PC-3 (cell line): ENCODE measurements at places on chromosomes 7 and 10. TPM values are rescaled to one million over a fixed set of nuclear protein-coding genes. Genes with fewer than 3 reads are reported as not detected.

DNA sequence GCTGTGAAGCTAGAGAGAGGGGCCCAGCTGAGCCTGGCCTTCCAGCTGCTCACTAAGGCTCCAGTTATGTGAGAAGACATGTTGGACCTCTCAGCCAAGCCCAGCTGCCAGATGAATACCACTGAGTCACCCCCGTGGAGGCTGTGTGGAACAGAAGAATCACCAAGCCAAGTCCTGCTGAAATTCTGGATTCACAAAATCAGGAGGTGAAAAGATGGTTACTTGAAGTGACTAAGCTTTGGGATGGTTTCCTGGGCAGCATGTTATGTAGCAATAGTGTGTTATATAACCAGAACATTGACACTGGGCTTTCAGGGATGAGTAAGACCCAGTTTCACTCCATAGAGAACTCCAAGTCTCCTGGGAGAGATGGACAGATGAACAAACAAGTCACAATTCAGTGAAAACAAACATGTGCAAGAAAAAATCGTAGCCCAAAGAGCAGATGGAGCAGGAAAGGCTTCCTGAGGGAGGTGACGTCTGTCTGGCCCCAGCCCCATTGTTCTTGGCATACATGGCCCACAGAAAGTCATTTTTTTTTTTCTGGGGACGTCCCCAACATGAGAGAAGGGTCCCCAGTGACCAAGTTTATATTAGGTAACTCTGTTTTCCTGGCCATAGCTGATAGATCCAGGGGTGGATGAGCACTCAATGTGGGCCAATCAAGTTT, 64.1 kb upstream of the PDZD8 start:
- DNase-seq, result peak; percentile 64

GRCh38 chr7:45053941-45054340, 34.8 kb downstream of the NACAD start:
- DNase-seq, result no peak

- DNase-seq, result peak; percentile 87
Measured at GRCh38 chr7:50584793-50585408, 19.7 kb upstream of the DDC start.

GRCh38 chr10:44882166-44882720, 28.9 kb upstream of the TMEM72 start:
- no peak for DNase-seq

Gene PTPRN2
- 3.2 and 3.6 TPM in 2 replicates for total RNA-seq

Gene SPDYE1
- not detected in 2 replicates for total RNA-seq

DNA sequence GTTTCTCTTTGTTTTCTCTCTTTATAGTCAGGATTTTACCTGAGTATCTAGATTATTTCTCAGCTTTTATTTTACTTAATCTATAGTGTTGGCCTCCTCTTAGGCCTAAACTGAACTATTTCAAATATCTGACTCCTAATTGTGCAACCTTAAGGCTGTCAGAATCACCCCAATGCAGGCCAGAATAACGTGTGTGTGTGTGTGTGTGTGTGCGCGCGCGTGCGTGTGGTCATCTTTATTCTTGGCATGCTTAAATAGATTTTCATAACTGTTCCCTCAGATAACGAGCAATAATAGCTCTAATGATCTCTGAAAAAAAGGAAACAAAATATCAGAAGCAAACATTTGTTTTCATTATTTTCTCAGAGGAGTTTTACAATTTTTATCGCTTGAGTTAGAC, 92.4 kb downstream of the PCDH15 start:
- DNase-seq, result no peak

DNA sequence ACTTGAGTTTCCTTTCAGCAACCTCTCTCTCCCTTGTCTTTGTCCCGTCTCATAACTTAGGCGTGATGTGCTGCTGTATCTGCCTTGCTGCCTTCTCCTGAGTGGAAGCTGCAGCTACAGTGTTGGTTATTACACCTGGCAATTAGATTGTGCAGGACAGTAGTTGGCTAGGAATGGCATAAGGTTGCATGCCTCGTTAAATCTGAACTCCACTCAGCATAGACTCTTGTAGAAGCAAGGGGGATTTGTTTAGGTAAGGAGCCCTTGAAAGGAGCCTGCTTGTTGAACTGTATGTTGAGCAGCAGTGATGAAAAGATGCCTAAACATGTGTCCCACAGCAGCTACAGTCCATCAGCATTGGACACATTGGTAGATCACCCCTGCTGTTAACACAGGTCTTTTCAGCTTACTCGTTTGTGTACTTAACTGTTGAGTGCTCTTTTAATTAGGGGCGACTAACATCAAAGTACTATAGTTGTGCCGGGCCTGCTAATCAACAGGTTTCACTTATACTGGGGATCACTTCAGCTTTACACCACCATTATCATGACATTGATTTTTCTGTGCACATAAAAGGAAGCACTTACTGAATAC, 225.0 kb downstream of the AUTS2 start:
- no peak for DNase-seq

Gene CPA5
- total RNA-seq, result 1.3 TPM in 1 of 2 replicates, not detected in the other

Gene AKR1C4
- not detected in 2 replicates for total RNA-seq

Gene ZNF853
- 1.0 and 1.6 TPM in 2 replicates for total RNA-seq

Gene ITPRID1
- not detected in 2 replicates for total RNA-seq

Gene CFAP70
- 0.73 and 0.92 TPM in 2 replicates for total RNA-seq

GRCh38 chr10:72731916-72732419, 40.0 kb downstream of the MCU start:
- DNase-seq, result no peak

- no peak for DNase-seq
Measured at GRCh38 chr10:44870031-44870430, 41.1 kb upstream of the TMEM72 start.
